ENCODE measurements at places on chromosomes 2 and 18.

GRCh38 chr2:36058953-36059352 lies 296.6 kb upstream of the CRIM1 start:
- no peak for DNase-seq

GRCh38 chr2:117486081-117486480 lies 328.4 kb upstream of the DDX18 start:
- DNase-seq, result no peak

GRCh38 chr2:85032621-85033020 lies 61.7 kb downstream of the KCMF1 start:
- DNase-seq, result no peak

DNA sequence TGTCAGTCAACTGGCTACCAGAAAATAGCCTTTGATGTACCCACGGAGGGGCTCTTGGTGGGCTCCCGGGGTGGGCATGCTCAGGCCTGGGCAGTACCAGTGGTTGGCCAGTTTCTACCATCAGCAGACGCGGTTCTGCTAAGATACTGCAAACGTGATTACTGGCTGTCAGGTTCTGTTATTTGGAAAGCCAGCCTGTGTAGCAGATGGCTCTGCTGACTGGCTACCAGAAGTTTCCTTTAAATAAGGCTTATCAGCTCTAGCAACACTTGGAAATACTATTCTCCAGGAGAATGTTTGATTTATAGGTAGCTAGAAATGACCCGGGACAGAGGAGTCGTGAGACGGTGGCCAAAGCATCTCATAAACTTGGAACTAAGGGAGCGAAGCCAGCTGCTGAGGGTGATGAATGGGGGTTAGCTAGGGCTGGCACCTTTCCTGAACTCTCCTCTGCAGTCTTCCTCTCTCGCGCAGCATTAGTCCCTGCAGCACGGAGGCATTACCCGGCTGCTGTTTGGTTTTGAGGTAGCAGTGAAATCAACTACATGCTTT lies 171.9 kb downstream of the AGAP1 start:
- DNase-seq, result no peak

- DNase-seq, result no peak
These were observed 130.3 kb upstream of the RAB12 start for GRCh38 chr18:8478968-8479370.

GRCh38 chr2:186058614-186059013 lies 320.0 kb downstream of the FSIP2 start:
- no peak for DNase-seq

DNA sequence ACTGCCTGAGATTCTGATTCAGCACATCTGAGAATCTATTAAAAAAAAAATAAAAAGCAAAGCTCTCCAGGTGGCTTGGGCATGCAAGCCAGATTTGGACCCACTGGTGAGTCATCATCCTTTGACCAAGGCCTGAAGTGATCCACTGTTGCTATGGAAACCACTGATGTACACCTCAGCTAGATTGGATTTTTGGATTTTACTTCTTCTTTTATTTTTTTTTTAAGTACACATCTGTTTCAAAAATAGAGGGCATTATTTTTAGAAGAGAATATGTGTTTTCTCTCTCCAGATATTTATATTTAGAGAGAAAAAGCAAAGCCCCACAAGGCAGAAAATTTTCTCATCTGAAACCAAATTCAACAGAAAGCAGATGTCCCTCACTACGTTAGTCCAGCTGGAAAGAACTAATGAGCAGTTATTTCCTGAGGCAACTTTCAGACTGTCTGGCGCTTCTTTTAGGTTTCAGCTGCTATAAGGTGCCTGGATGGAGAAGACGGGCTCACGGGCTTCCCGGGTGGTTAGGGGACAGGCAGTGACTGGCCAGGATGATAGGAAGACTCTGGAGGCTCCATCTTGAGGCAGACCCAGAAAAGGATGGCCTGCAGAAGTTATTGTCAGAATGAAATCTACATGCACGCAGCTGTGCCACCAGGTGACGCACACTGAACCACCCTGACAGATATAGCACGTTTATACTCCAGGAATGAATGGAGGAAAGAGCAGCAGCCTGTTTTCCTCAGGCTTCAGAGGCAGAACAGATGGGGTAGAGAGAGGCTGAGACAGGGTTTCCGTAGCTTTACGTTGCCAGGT lies 50.5 kb downstream of the MRPL35 start:
- no peak for DNase-seq

DNA sequence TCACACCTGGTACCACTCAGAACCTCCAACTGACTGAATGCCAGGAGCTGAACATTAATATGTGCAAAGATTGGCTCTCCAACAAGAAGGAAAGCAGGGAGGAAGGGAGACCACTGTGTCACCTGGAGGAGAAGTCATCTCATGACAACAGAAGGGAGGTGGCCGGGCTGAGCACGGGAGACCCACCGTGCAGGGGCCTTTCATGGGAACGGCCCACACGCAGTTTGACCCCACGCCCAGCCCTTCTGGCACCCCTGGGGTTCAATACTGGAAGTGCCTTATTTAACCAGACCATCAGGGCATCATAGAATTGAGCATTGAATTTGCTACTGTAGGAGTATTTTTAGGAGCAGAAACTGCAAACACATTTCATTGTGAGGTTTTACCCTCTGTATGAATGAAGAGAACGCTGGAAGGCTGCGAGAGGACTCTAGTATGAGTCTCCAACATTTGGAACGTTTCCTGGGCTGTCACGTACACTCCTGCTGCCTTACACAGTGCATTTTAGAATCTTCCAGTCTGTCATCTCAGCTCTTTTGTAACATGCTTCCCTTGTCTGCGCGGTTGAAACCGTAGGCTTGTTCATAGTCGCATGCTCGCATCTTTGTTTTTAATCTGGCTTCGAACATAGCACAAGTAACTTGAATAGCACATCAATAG lies 132.1 kb downstream of the NFATC1 start:
- DNase-seq, result no peak

DNA sequence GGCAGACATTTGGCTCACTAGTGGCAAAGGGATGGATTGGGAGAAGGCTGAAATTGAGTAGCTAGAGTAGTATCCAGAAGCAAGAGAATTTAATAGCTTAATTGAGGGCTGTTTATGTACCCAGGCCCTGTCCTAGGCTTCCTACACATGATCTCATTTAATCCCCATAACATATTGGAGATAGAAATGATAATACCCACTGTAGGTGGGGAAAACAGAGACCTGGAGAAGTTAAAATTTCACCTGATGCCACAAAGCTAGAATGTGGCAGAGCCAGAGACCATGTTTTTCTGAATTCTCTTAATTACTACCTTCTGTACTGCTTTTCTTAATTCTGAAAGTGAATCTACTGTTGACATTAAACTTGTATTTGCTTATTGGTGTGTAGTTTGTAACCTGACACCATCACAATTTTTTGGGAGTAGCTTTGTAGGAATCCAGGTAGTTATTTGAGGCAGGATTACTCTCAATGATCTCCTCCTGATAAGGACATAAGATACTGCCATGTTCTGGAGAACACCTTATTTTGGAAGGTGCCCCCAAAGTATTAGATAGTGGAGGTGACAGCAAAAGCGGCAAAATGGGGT lies 42.2 kb downstream of the RAB10 start:
- no peak for DNase-seq

- DNase-seq, result no peak
These were observed 17.5 kb downstream of the LYPD1 start for GRCh38 chr2:132652474-132652873.

DNA sequence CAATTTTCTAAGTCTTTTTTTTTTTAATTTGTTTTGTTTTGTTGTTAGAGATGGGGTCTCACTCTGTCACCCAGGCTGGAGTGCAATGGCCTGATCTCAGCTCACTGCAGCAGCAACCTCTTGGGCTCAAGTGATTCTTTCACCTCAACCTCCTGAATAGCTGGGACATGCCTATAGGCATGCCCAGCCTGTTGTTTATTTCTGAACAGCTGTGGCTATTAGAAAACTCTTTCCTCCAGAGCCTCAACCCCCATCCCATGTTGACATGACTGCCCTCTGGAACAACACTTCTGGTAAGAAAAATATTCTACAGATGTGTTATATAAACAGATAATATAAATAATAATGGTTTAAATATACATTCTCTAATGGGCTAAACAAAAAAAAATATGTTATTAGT lies 44.4 kb upstream of the TWSG1 start:
- no peak for DNase-seq

- DNase-seq, result no peak
These were observed 105.6 kb upstream of the LDLRAD4 start for GRCh38 chr18:13112982-13113381.

All from T-cell (primary cell).